ENCODE measurements at places on chromosomes 1 and 21.

- peak; percentile 90 for DNase-seq
These were observed at the start of gene ERO1B for GRCh38 chr1:236281654-236282424. Gene ERO1B (minus strand): TSS chr1:236281958. CDS start chr1:236281783, 175 bp downstream.

DNA sequence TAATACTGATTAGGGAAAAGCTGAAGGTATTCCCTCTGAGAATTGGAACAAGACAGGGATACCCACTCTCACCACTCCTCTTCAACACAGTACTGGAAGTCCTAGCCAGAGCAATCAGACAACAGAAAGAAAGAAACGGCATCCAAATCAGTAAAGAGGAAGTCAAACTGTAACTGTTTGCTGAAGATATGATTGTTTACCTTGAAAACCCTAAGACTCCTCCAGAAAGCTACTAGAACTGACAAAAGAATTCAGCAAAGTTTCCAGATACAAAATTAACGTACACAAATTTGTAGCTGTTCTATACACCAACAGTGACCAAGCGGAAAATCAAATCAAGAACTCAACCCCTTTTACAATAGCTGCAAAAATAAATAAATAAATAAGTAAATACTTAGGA lies 78.6 kb downstream of the EXTL2 start:
- DNase-seq, result no peak

GRCh38 chr21:44761011-44761729 lies 40.5 kb downstream of the UBE2G2 start:
- no peak for DNase-seq

- no peak for DNase-seq
These were observed 409.2 kb downstream of the USH2A start for GRCh38 chr1:216014086-216014485.

DNA sequence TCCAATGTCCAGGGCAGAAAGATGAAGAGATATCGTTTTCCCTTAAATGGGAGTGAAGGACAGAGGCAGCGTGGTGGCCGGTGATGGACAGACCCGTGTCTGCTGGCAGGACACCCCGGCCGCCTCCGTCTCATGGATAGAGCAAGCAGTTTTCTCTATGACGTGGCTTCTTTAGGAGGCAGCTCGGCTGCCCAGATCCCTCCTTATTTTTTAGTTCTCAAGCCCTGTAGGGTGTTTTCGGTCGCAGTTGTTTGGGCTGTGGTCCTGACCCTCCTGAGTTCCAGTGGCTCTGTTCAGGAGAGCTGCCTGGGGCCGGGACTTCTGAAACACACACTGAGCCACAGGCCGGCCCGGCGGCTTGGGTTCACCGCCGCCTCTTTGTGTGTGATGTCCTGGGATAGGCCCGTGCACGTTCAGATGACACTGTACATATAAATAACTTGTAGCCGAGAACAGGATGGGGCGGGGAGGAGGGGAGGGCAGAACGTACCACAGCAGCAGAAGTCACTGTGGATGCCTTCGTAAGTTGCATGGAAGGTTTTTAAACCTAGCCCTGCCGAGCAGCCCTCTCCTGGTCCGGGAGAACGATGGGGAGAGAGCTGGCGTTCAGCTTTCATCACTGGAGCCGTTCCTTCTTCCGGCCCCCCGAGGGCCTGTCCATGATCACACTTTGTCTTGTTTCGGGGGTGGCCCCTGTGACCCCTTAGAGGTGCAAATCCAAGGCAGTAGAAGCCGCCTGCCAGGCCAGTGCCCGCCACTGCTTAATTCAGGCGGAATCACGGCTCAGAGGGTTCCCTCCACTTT lies 65.2 kb downstream of the SIK1 start:
- peak; percentile 15 for DNase-seq

DNA sequence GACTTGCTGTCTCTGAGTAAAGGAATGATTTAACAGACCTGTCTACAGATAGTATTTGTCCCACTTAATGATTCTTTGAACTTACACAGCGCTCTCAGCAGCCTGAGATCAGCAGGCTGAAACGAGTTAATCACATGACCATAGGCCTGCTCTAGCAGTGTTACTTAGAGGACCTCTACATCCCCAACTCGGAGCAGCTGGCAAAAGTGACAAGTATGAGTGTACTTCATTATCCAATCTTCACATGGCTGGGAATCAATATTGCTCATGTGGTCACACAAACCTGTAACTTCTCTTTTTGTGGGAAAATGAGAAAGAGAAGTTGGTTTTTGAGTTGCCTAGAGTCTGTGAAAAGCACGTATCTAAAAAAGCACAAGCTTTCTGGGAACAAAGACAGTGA lies 11.4 kb upstream of the ATP13A2 start:
- DNase-seq, result no peak

DNA sequence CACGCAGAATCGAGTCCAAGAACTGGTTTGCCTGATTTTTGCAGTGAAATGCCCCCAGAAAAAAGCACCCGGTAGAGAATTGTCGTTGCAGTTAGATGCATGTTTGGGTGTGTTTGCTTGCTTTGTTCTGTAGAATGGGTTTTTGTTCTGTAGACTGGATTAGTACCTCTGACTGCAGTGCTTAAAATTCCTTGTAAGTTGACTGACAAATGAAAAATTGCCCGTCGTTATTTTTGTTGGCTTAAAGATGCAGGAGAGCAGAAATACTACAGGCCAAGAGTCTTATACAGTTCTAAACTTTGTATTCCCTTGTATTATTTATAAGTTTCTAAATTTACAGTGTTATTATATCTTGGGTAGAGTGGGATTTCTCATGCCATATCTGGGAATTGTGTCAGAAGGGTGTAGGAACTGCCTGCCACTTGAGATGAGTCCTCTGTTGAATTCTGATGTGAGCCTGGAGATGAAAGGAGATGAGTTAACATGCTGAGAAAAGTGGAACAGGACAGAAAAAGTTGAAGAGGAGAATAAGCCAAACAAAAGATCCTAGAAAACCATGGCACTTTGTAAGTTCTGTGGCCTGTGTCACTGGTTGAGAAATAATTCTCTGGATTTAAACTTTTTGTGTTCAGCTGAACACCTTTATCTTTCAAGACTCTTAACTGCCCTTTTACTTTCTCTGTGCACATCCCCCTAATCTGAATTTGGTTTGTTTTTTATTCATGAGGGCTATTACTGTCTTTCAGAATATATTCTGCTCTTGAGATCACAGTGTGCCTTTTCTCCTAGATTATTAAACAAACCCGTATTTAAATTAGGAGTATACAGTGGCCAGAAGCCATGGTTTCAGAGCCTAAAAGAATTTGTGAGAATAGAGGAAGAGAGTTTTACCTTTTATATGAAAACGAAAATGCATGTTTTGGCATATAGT lies 1.4 kb downstream of the DESI2 start:
- no peak for DNase-seq

GRCh38 chr1:95396557-95396956 lies 162.5 kb downstream of the RWDD3 start:
- no peak for DNase-seq
